HEK293T (cell line): ENCODE measurements at places on chromosomes 3 and 15.
A peak's percentile ranks its signal among the peaks of the same experiment; 100 is the strongest.

DNA sequence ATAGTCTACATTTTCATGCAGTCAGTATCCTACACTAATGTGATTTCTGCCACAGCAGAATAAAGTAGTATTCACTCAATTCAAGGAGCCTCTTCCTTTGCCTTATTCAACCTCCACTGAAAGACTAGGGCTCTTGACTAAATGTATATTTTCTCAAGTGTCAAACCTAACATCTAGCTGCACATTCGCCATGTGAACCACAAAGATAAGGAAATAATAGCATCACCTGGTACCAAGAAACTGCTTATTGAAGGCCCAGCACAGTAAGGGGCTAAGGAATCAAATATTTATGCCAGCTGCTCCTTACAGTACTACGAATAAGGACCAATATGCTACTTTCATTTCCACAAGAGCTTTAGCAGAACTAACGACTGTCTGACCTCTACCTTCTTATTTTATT, 1.3 kb downstream of the SRP14 start:
- no peak for DNase-seq

DNA sequence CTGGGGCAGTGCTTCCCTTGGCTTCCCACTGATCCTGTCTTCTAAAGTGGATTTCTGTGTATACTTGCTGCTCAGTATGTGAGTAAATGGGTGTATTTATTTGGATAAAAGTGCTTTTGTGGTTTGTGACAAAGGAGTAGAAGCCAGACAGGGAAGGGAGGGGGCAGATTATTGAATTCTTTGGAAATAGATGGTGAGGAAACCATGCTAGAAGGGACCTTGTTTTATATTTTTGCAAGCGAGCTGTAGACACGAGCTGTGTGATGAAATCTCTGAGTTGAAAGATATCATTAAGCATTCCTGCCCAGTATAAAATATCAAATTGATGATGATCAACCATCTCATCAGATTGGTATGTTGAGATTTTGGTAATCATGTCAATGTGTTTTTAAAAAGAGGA, 68.9 kb downstream of the DUT start:
- no peak for DNase-seq

DNA sequence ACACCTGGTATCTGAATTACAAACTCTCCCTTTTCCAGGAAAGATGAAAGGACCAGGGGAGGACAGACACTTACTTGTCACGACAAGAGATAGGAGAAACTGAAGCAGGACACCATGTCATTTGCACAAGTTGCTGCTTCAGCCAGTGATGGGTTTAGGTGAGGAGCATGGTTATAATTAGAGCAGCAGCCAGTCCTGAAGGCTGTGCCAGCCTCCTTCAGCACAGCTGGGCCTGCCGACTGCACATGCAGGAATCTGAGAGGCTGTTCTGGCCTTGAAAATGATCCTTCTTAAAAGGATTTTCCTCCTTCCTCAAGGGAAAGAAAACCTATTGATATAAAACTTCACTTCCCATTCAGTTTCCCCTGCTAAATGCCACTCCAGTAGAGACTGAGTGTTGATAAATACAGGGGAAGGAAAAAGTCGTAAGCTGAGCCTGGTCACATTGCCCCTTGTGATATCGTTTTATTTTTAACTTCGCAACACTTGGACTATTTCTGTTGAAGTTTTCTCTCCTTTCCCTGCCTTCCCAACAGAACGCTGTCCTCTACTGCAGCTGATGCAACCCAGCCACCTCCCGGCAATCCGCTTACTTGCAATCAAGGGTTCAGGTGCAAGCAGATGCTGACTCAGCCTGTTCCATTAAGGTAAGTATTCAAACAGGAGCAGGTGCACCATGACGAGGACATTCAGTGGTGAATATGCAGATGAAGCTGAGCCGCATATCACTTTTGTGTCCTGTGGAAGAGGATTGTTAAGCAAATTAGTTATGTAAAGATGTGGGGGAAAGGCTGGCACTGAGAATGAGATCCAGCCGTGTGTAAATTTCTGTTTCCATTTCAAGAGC, at the start of gene FBXO40:
TSS of gene FBXO40 (plus strand) at position 524 of the 847 bp plus-strand sequence. CDS start 27,197 bp downstream, outside the sequence.
- DNase-seq = no peak

DNA sequence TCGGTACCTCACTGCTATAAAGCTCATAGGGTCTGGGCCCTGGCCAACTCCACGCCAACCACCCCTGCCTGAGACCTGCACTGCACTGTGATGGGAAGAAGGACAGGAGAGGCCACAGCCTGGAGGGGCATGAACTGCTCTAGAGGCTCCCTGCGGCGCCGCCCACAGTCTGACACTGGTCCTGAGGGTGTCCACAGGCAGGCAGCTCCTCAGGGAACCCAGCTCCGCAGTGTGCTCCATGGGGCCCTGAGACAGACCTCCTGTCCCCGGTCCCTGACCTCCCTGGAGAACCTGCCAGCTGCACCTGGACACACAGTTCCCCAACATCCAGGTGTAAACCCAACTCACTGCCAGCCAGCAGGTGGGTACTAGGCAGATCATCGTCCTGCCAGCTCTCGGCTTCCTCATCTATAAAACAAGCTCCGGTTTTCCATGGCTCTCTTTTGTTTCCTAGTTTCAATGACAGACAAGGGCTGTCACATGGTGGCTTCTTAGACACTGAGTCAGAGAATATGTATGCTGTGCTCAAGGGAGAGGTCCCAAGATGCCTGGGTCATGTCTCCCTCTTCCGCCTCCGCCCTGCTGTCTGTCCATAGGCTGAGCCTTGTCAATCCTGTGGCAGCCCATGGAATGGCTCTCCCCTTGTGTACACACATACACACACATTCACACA, 5.1 kb upstream of the HAPLN3 start:
- DNase-seq = no peak

DNA sequence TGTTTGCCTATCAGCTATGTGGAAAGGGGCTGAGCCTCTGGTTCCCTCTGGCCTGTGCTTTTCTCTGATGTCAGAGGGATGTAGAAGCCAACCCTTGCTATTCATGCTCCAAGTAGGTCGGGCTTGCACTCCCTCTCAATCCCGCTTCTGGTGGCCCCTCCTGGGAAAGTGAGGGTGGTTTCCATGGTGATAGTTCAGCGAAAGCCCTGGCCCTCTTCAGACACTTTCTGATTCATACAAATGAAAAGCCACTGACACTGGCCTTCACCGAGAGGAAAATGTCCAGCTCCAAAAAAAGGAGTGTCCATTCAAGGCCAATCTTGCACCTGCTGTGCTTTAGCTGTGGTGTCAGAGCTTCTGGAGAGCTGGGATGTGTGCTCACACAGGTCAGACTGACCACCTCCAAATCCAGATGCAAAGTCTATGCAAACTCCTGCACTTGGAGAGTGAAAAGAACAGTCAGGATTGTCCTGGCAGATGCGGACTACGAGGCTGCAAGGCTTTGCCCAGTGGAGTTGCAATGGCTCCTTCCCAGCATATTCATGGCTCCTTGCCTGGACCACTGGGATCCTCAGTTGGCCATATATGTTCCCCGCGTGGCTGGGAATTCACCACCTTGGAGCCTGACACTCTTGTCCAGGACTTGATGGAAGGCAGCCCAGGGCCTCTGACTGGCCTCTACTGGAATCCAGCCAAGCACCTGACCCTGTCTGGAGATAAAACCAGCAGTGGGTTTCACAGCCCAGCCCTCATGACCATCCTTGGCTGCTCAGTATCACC, 96.6 kb downstream of the CEMIP start:
- no peak for DNase-seq

DNA sequence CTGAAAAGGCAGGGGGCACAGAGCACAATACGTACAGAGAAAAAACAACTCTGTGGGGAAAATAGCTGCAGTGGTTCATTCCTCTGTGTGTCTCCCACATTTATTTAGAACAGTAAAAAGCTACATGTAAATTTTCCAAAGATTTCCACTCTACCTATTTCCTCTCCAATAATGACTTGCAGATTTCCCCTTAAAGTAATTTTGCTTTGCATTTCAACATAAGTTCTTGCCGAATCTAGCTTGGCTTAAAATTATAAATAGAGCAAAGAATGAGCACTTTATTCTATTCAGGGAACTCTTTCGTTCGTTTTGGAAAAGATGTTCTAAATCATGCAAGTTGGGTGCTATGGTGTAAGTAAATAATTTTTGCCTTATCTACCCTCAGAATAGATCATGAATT, 58.2 kb upstream of the NR2E3 start:
- no peak for DNase-seq

DNA sequence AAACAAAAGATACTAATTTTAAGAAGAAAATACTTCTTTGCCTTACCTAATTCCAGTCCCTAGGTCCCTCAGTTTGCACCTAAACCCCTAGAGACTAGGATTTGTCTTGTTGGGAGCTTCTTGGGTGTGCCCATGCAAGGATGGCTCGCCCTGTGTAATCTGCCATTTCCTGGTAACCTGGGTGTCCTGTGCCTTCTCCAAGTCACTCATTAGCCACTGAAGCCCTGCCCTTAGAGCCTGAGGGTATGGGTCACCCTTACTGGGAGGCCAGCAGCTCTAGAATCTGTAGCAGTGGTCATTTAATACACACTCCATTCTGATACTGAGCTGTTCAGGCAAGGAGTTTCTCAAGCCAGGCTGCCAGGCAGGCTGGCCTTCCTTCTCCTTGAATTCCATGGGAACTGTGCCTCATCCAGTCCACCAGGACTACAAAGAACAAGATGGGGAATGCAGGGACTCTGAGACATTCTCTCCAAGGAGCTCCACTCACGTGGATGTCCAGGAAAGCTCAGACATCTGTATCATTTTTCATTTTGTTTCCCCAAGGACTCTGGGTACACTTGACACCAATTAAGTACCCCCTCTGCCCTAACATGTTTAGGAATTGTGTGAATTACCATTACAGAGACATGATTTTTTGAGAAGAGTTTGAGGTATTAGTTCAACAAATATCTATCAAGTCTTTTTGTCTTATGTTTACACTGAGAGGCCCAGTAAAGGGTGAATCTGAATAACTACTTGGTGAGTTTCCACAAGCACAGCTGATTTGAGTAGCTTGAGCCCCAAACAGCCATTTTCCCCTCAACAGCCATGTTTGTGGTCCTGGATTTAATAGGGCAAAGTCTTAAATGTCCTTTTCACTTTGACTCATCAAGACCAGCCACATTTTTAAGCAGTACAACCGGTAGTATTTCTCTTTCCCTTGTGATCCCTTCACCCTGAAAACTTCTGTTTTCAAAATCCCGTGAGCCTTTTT, 52.6 kb downstream of the ARNT2 start:
- no peak for DNase-seq

DNA sequence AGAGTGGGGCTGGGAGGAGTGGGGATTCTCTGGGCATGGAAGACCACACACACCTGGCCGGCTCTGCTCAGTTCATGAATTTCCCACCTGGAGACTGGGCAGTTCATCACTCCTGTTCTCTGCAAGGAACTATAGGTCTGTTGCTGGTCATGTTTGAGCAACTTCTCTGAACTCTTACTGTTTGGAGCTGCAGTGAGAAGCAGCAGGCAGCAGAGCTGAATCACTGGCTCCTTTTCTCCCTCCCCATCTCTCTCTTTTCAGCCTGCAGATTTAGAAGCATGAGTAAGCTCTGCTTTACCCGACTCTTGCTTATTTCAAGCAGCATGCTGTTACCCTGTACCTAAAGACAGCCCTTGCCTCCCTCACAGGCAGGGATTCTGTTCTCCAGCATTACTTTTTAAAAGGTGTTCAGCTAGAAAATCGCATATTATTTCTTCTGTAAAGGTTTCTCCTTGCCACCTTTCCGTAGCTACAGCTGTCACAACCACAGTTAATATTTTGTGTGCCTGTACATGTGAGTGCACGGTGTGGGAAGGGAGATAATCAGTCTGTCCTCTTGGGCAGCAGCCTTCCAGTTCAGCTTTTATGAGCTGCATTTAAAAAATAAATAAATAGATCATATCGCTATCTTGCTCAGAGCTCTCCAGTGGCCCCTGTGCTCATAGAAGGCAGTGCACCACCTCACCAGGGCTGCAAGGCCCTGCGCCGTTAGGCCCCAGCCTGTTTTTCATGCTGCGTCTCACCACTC, 131.6 kb downstream of the CHCHD6 start:
- DNase-seq = peak; percentile 68

DNA sequence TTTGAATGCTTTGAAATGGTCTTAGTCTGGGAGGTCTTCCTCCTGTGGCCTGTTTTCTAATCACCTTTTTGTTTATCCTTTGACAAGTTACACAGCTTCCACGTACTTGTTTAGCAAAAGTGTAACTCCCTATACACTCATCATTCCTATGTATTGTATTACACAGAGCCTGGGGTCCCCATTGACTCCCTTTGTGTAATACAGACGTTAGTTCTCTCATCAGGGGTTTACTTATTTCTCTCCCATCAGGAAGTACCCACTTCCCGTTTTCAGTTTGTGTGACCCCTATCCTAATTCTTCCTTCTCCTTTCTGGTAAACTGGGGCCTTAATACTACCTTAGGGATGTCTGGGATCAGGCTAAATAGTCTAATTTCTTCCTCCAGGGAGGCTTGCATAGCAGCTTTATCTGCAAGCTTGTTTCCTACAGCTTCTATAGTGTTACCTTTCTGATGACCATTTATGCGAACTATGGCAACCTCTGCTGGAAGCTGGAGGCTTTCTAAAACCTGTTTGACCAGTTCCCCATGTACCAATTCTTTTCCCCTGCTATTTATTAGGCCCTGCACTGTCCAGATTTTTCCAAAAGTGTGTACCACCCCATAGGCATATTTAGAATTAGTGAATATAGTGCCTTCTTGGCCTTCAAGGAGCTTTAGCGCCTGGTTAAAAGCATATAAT, 22.4 kb downstream of the ARL8B start:
- no peak for DNase-seq

DNA sequence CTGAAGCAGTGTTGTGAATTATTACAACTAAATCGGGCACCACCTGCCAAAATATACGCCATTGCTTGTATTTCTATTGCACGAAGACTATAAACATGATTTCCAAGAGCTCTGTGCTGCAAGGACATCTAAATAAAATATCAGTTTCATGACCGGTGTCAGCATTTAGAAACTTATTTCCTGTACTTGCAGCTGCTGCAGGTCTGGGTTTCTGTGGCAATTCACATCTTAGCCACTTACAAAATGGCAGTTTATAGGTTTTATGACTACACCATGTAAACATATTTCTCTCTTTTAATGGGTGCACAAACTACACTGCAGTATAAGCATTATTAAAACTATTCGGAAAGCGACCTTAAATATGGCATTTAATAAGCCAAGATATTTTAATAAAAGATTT, 359.4 kb downstream of the VPS13C start:
- no peak for DNase-seq

- DNase-seq = no peak
Measured at GRCh38 chr3:125000661-125001060, 55.1 kb downstream of the HEG1 start.

DNA sequence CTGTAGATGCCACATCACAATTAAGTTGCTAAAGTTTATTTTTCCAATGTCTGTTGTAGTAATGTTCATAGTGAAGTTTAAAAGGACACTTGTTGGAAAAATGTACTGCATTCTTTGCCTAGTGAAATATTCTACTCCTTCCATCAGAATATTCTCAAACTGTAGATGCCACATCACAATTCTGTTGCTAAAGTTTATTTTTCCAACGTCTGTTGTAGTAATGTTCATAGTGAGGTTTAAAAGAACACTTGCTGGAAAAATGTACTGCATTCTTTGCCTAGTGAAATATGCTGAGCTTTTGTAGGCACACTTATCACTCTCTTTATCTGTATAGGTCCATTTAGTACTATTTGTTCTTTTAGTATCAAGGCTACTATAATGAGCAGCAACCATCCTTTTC, 836.1 kb downstream of the NAALADL2 start:
- no peak for DNase-seq
